ENCODE measurements at places on chromosomes 7 and 10.

DNA sequence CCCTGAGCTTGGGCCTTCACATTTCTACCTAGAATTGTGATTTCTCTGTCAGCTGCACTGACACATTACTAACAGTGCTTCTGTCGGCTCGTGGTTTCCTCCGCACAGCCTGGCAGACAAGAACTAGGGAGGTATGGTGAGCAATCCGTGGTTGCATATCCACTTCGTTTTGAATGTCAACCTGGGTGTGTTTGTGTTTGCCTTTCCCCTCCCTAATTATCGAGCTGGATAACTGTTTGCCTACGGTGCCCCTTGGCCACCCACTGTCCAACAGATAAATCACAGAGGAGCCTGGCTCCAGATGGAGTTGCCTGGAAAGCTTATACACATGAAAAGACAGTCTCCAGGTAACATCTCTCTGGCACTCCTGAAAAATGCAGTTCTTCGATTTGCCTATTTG lies 228.8 kb downstream of the TRIL start:
- no peak for DNase-seq

DNA sequence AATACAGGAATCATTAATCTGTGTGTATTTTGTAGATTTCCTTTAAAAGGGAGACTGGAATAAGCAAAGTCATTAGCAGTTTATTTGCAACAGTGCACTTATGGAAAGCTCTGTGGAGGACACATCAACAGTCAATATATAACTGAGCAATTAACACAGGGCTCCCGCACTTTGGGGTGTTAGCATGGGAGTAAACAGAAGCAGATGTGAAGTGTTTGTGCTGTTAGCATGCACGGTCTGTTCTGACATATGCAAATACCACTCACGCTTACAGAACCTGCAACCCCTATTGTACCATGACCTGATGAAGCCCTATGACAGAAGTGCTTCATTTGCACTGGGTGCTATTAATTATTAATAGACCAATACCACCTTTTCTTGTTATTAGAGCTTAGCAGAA lies 118.9 kb downstream of the PPP1R3A start:
- no peak for DNase-seq

GRCh38 chr10:89241486-89242344 lies 9.9 kb downstream of the LIPA start:
- DNase-seq, result peak; percentile 76

DNA sequence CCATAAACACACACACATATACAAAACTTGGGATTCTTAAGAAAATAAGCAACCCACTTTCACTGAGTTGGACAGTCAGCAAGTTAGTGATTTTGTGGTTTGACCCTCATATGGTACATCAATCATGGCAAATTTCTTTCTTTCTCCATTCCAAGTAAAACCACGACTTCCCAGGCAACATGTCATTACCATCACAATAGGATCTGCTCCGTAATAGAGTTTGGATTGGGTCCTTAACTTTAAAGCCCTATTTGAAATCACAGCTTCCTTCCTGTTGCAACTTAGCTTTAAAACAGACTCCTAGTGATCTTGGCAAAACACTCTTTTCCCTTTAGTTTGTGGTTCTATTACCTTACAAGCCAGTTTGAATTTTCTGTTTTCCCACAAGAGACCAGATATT lies 483.6 kb downstream of the INHBA start:
- peak; percentile 47 for DNase-seq

DNA sequence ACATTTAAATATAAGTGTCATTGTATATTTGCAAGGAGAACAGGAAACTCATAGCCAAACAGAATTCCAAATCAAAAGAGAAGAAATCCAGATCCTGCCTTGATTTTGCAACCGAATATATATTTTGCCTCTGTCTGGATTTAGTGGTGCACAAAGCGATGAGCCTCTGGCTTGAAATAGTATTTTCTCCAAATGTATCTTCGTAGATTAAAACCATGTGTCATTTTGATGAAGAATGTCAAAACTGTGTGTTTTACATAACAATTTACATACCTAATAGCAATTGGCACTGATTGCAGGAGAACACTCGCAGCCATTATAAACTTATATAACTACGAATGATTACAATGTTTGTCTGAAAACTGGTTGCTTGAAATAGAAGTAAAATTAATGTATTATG lies 156.4 kb downstream of the ARID5B start:
- no peak for DNase-seq

DNA sequence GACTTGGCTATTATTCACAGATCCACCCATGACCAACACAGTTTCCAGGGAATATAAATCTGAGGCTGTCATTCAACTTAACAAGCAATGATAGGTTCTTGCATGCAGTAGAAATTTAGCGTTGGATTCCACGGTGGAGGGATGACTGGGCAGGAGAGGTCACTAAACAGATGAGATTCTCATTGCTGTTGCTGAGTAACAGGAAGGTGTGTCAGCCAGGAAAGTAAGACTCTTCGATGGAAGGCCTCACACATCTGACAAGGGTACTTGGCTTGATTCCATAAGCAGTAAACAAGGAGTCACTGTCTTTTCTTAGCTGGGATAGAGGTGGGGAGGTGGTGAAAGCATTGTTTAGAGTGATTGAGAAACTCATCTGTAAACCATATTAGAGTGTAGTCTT lies 1152.0 kb downstream of the SORCS3 start:
- DNase-seq, result peak; percentile 13

- peak; percentile 31 for DNase-seq
Observed at GRCh38 chr10:50385624-50386023, 134.3 kb upstream of the ASAH2 start.

DNA sequence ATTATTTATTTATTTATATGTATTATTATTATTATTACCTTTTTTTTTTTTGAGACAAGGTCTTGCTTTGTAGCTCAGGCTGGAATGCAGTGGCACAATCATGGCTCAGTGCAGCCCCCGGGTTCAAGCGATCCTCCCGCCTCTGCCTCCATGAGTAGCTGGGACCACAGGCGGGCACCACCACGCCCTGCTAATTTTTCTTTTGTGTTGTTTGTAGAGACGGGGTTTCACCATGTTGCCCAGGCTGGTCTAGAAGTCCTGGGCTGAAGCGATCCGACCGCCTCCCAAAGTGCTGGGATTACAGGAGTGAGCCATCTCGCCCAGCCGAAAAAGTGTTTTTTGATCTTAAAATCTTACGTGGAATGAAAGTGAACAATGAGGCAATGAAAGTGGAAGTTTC lies 79.4 kb upstream of the C1GALT1 start:
- no peak for DNase-seq

- DNase-seq, result no peak
Observed at GRCh38 chr10:1576467-1577372, 160.6 kb downstream of the ADARB2 start.

- DNase-seq, result peak; percentile 85
Observed at GRCh38 chr7:33979807-33980355, 74.5 kb downstream of the BMPER start.

GRCh38 chr10:44968091-44968490 lies 8.5 kb downstream of the RASSF4 start:
- no peak for DNase-seq

DNA sequence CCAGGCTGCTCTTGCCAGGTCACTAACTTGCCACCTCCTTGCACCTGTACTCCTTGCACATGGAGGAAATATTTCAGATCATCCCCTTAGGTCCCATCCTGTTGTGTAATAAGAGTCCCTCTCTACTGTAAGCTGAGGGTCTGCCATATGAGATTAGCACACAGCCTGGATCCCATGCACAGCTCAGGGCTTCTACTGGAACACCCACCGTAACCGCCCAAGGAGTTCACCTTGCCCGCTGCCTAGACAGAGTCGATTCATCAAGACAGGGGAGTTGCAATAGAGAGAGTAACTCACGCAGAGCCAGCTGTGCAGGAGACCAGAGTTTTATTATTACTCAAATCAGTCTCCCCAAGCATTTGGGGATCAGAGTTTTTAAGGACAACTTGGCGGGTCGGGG lies 694.4 kb upstream of the C7orf33 start:
- DNase-seq, result no peak

DNA sequence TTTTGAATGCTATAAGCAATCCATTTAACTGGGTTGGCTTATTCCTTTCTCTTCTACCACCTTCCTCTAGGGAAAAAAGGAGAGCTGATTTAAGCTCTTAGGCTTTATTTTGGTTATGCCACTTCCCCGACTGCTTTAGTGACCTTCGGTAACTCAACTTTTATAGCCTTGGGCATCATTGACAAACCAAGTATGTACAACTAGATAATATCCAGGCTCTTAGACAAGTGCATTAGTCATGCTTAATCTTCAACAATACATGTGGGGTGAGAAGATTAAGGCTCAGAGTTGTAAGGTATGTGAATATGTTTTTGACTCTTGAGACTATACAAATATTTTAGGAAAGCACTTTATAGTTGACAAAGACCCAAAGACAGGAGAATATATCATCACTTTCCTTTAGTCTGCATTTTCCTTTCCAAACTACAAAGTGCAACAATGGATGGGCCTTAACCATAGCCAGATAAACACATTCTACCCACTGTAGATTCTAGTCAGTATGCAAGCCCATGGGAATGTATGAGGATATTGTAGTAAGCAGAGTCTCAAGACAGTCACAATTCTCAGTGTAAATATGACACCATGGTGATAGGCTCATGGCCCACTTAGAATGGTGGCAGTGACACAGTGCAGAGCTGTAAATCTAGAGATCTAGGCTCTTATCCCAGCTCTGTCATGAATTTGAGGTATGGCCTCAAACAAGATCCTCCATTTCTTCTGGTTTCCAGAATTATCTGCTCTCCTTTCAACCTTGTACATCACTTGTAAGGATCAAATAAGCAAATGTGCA lies 1117.3 kb downstream of the SORCS3 start:
- no peak for DNase-seq

- no peak for DNase-seq
Observed at GRCh38 chr7:32594965-32595490, 99.7 kb downstream of the AVL9 start.

GRCh38 chr10:109972372-109973001 lies 35.3 kb upstream of the ADD3 start:
- DNase-seq, result no peak

DNA sequence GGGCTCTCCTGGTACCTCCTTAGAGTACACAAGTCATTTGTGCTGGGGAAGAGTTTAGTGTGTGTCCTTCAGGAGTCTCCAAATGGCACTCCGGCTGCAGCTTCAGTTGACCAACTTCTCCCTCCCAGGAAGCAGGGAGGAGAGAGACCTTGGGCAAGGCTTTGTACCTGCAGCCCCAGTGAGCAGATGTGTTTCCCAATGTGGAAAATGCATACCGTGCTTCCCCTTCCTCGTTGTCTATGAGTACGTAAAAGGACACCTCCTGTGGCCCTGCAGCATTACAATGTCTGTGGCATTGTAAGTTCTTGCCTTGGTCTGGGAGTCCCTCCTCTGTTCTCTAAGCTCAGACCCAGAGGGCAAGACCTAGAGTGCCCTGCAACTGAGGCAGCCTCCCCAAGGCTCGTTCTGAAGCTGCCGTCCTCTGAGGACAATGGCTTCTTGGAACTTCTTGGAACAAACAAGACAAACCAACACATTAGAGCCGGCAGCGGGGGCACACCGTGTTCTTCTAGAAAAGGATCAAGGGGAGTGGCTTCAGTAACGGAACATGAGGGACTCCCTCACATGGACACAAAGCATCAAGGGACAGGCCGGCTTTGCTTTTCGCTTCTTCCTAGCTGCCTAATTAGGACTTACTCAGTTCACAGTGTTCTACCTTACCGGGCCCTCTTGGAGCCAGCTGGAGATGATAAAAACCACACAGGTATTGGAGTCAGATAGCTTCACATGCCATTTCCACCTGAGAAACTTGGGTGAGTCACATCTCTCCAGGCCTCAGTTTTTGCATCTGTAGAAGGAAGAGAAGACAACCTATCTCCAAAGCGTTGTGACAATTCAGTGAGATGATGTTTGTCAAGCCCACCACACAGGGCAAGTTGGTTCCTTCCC lies 20.9 kb upstream of the PPA1 start:
- no peak for DNase-seq
